GM20000 (cell line): ENCODE measurements at places on chromosomes 2 and 18.

DNA sequence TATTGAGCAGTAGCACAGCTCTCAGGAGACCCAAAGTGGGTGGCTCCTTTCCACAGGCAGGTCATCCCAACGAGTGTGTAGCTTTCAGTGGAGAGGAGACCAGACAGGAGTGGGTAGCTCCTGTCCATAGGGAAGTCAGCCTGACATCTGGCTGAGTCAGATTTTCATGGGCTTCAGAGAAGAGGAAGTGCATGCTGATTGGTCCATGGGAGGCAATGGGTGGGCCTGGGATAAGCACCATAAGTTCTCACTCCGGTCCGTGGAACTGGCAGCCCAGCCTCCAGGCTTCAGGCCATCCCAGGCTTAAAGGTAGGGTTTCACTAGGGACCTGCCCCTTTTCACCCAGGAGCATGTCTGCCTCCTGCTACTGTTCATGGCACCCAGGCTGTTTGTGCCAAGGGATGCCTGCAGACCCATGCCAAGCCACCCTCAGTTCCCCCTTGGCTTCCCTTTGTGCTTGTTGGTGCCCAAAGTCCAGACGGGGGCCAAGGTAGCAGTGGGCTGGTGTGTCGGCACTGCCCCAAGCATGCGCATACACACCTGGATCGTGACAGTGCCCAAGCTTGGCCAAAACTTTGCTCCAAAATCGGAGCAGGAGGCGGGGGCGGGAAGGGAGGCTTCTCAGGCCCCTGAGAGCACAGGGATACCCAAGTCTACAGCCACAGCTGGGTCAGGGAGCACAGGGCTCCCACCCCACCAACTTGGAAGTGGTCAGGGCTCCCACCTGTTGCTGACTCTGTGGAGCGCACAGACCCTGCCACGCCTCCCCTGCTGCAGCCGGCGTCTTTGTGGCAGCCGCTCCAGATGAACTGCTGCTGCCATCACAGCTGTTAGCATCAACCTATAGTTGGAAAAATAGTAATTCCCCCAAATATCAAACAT is 26.4 kb downstream of the MARCHF7 start:
- DNase-seq, result no peak

DNA sequence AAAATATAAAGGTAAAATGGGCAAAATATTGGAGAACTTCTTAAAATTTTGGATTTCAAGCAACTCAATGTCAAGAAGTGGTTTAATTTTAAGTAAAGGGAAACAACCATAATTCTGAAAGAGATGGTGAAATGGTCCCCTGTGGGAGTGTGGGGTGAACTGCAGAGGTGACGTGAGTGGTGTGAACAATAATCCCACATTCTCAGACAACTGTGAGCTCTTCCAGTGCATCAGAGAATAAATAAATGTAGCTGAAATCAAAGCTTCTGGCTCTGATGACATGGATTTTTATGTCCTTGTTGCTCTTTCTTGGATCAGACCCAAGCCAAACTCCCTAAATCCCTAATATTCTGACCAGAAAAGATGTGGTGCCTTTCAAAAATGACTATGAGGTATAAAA is 672.7 kb downstream of the ZEB2 start:
- DNase-seq, result no peak

DNA sequence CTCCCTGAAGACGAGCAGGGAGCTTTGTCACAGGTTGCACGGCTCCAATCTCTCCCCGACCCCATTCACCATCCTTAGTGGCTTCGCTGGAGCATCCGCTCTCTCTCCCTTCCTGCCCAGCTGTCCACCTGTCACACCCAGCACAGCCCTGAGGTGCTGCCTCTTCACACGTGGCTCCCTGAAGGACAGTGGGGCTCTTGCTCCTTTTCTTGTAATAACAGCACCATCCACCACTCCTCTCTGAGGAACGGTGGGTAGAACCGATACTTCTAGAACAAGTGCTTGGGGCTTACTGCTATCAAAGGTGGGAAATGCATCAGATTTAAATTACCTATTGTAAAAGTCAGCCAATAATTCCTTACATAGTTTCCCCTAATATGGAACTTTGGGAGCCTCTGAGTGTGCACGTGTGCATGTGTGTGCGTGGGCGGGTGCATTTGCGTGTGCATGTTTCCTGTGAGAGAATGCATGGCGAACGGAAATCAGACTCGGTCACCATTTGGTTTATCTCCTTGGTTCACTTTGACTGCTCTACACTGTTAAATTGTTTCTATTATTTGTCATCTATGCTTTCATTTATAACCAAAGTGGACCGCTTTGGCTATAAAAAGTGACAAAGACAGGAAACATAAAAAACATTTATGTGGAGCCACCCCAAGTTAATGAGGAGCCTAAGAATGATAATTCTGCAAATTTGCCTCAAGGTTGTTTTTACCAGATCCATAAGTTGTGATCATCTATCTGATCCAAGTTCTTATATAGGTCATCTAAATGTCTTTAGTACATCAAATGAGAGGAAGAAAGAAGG is 39.1 kb downstream of the KLHL29 start:
- no peak for DNase-seq

DNA sequence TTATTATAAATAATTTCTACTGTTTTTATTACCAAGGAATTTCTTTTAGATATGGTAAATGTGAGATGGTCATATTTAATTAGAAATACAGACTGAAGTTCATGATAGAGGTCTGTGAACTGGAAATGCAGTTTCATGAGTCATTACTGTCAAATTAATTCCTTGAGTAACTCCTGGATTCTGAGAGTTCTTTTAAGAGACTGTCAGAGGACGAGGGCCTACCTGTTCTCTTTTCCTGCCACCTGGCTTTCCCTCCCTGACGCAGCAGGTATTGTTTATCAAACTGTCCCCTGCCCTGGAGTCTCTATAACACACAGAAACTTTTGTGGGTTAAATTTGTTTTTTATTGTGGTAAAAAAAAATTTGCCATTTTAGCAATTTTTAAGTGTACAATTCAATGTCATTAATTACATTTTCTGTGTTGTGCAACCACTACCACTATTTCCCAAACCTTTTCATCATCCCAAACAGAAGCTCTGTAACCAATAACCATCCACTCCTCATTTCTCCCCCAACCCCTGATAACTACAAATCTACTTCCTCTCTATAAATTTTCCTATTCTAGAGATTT is 142.6 kb downstream of the DIS3L2 start:
- no peak for DNase-seq

- no peak for DNase-seq
Measured at GRCh38 chr2:57156231-57156924, 890.2 kb upstream of the VRK2 start.

- DNase-seq, result no peak
Measured at GRCh38 chr2:168025487-168026202, 221.8 kb downstream of the STK39 start.

DNA sequence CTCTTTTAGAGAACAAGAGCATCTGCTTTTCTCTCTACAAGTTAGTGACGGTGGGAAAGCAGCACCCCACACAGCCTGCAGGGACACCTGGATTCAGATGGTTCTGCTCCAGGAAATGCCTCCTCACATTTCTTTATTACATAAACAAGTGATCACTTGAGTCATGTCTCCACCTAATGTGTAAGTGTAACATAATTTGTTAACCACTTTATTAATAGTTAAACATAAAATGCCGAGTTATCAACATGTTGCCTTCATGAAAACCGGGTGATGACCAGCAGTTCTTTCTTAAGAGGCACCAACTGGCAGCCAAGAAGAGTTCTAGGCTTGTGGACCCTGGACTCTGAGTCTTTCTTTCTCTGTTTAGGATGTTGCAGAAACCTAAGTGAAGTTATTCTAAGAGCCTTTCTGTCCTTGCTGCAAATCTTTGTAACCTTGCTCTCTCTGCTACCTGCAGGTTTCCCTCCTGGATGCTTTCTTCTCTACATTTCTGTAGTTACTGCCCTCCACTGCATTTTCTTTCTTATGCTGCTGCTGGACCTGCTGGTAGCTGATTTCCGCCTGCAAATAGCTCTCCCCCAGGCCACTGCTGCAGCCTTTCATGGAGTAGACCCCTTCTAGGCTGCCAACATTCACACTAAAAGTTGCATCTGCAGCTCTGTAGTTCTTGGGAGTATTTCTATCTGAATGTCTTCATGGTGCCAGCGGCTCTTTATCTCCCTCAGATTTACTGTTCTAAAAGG is 24.3 kb downstream of the UPP2 start:
- DNase-seq, result no peak
